Activated T-helper 1 cell treated with Interleukin-2 at 50 U/mL for 16 hours (primary cell): ENCODE measurements at places on chromosomes 4 and X.

DNA sequence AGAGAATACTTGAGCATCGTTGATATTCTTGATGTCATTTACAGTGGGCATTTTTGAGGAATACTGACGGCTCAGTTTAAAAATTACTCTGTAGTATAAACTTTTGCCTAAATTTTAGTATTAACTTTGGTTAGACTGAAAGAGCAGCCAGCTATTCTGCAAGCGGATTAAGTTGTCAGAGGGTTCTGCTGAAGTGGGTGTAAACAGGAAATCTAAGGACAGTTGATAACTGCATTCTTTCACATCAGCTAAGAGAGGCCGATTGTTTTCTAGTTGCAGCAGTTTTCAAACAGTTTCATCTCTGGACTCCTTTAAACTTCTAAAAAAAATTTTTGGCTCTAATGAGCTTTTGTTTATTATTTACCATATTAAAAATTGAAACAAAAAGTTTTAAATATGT lies 149.6 kb downstream of the RAPGEF2 start:
- no peak for DNase-seq

GRCh38 chr4:114316789-114317188 lies 281.8 kb upstream of the UGT8 start:
- DNase-seq: no peak

DNA sequence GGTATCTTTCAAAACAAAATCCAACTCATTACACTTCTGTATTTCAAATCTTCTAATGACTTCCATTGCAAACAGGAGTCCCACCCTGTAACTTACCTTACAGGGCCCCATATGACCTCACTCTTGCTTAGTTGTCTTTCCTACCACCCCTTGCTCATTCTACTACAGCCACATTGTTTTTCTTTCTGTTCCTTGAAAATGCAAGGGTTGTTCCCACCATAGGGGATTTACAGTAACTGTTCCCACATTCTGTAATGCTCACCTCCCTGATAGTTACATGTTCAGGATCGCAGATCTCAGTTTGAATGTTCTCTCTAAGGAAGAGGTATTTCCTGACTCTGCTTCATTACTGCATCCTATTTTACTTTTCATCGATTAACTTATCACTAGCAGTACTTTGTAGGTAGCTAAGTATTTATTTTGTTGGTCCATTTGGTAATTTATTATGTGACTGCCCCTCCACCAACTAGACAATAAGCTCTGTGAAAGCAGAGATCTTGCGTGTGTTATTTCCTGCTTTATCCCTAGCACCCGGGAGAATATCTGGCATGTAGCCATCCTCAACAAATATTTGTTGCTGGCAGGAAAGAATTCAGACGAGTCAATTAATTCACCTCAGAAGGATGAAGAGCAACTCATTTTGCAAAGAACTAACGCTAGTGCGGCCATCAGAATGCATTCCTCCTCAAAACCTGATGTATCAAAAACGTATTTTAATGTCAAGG lies 21.4 kb downstream of the MAOB start:
- DNase-seq: no peak

DNA sequence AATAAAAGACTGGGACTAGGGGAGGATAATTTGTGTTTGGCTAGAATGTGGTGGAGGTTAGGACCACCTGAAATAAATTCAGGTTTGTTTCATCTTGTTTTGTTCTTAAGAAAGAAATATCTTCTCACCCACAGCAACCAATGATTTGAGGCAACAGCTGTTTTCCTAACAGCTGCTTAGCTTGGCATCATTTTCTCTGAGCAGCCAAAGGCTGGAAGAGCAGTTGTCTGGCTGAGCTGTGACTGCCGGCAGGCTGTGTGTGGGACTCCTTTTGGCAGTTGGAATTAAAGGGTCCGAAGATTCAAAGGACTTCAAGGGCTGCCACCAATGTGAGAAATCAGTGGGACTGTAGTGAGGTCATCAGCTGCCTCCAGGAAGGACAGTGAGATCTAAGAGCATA lies 5.0 kb downstream of the TRIM75 start:
- DNase-seq: no peak

- DNase-seq: no peak
Measured at GRCh38 chr4:2353222-2354107, 65.0 kb downstream of the ZFYVE28 start.

- no peak for DNase-seq
Measured at GRCh38 chr4:13694256-13694655, 66.7 kb upstream of the BOD1L1 start.

DNA sequence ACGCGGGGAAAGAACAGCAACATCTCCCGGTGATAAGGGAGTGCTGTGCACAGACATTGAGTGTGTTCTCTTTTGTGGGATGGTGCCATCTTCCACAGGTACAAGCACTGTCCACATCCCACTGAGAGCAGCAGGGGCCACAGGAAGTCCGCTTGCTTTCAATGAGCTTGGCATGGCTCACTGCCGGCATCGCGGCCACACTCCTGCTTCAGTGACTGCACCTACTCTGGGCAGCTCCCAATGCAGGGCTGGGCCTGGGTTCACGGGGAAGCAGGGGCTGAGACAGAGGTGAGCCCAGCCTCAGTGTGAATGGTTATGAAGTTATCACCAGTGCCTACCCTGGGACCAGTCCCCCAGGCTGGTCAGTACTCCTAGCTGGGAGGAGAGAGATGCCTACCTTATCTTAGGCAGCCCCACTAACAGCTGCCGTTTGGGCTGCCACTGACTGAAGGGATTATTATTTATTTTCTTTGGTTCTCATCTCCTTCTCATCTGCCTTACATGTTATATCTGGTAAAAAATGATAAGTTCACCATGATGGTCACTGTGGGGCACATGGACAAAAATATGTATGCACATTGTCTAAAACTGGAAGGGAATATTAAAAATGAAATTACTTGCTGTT lies 99.2 kb downstream of the MGST2 start:
- DNase-seq: no peak

GRCh38 chr4:123116412-123116811 lies 194.0 kb upstream of the NUDT6 start:
- no peak for DNase-seq

DNA sequence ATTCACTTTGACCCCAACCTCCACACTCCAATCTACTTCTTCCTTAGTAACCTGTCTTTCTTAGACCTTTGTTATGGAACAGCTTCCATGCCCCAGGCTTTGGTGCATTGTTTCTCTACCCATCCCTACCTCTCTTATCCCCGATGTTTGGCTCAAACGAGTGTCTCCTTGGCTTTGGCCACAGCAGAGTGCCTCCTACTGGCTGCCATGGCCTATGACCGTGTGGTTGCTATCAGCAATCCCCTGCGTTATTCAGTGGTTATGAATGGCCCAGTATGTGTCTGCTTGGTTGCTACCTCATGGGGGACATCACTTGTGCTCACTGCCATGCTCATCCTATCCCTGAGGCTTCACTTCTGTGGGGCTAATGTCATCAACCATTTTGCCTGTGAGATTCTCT lies 344 bp downstream of the OR13H1 start:
- no peak for DNase-seq
